ENCODE measurements at places on chromosomes 2 and 18.

- DNase-seq = no peak
Measured at GRCh38 chr2:217837530-217837929, 165.3 kb downstream of the TNS1 start.

- DNase-seq = no peak
Measured at GRCh38 chr2:223722226-223722625, 115.2 kb downstream of the AP1S3 start.

DNA sequence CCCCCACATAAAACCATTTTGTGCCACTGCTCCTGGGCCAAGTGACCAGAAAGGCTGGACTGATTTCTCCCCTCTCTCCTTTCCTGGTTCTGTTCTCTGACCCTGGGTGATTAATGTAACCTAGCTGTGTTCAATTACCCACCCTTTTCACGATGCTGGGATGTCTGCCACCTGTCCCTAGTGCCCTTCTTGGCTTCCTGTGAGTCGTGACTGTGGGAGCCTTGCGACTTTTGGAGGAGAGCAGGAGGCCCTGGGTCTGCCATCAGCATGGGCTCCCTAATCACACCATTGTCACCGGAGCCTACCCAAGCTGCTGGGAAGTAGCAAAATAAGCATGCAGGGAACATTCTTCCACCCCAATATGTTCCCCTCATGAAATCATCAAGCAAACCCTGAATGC is 38.3 kb downstream of the SRSF7 start:
- no peak for DNase-seq

DNA sequence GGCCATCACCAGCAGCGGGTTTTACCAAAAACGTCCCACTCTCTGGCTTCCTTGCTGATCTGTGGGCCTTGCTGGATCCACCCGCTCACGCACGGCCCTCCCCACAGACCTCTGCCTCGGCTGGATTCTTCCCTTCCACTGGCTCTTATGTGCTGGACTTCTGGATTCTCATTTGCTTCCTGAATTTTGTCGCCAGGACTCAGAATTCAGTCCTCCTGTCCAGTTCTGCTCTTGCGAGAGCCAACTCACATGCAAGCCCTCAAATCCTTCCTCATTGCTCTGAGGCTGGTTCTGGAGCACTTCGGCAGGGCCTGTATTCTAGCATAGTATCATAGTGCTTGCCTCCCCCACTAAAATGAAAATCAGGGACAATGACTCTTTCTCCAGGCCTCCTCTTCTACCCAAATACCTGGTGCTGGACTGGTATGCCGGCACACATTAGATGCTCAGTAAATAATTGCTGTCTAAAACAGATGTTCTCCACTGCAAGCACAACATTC is 115.5 kb downstream of the ATL2 start:
- DNase-seq = no peak

GRCh38 chr18:46224181-46224775 is 120.1 kb downstream of the HAUS1 start:
- no peak for DNase-seq

DNA sequence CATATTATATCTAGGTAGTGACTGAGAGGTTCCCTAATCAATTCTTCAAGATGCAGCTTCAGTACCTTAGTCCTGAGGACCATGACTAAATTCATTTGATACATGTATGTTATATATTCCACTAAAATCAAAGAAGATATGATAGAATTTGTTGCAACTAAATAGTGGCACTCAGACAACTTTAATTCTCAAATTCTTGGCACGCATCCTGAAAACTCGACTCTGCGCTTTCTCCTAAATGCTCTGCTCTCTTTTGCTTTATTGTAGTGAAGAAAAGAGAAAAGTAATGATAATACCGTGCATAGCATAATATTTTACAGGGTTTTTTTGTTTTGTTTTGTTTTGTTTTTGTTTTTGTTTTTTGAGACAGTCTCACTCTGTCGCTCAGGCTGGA is 475.3 kb downstream of the ARHGAP15 start:
- DNase-seq = no peak

GRCh38 chr2:179951680-179952079 is 55.4 kb downstream of the CWC22 start:
- no peak for DNase-seq

- peak; percentile 27 for DNase-seq
Measured at GRCh38 chr18:75199327-75199726, 9.6 kb downstream of the PTGR3 start.

DNA sequence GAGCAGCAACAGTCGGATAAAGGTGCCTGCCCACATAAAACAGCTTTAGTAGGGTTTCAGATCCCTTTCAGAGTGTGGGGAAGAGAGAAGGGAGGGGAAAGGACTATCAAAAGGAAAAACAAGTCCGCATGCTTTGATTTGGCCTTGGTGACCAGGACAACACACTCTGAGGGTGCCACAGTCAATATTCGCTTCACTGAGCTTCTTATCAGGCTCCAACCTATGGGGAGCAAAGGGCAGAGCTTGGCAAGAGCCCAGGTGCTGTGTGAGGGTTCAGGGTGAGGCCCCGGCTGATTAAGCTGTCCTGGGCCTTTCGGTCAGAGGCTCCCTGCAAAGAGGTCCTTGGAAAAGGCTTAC is 237.4 kb upstream of the SMAD2 start:
- no peak for DNase-seq

- DNase-seq = no peak
Measured at GRCh38 chr2:241375300-241375699, 19.2 kb downstream of the FARP2 start.

DNA sequence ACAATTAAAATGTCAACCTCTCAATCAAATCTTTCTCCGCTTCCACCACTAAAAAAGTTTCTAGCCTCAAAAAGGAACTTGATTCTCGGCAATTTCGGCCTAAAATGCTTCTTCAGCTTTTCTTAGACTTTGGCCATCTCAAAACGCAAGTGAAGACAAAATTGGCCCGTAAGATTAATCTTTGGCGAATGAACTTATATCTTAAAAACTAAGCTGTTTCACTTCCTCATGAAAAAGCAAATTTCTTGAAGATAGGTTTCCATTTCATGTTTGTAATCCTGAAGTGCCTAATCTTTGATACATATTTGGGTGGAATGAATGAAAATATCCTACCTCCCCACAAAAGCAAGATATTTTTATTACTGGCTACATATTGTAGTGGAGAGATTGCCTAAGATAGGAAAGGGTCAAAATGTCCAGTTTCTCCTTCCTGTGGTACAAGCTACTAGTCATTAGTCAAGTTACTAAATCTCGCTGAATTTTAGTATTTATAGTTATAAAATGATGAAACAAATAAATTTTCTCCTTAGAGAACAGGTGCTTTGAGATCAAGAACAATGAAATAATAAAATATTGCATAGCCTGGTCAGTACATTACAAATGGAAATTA is 85.4 kb upstream of the ZEB2 start:
- DNase-seq = no peak

DNA sequence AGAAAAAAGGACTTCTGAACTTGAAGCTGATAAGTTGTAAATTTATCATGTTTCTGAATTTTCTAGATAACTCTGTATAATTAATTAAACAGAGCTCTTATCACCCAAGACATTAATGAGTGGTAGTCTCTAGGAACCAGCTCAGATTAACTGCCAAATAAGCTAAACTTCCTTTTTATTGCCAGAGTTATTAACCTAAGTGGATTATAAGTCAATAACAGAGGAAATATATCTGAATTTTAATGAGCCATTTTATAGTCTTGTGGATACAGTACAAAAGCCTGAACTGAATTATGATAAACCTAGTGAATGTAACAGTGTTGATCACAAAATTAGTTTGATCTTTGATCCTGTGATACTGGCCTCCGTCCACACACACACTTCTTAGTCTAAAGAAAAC is 111.5 kb downstream of the COMMD1 start:
- no peak for DNase-seq

DNA sequence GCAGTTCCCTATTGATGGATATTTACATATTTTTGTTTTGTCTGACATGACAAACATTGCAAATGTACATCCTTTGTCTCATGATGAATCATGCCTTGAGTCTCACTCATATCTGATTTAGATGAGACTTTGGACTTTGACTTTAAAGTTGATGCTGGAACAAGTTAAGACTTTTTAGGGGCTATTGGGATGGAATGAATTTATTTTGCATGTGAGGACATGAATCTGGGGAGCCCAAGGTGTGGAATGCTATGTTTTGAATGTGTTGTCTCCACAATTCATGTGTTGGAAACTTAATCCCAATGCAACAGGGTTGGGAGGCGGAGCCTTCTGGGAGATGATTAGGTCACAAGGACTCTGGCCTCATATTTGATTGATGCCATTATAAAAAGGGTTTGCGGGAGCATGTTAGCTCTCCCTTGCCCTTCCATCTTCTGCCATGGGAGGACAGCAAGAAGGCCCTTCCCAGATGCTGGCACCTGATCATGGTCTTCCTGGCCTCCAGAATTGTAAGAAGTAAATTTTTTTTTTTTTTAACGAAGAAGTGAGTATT is 29.1 kb upstream of the INO80D start:
- DNase-seq = no peak

- peak; percentile 58 for DNase-seq
Measured at GRCh38 chr2:37414470-37414949, 70.1 kb downstream of the QPCT start.

GRCh38 chr2:224398289-224398688 is 3.6 kb downstream of the FAM124B start:
- DNase-seq = no peak

DNA sequence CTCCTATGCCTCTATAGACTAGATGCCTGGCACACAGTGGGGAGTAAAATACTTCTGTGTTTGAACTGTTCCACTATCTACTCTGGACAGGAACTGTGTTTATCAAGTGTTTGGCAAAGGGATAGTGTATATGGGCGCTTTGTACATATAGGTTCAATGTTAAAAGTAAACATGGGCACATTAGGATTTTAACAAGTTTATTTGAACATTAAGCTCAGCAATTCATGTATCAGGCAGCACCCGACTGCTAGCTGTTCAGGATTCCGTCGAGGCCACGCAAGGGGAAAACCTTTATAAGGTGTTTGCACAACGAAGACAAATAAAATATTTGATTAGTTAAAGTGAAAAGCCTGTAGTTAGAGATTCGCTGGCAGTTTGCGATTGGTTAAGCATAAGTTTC is 43.4 kb upstream of the ROCK2 start:
- DNase-seq = no peak

DNA sequence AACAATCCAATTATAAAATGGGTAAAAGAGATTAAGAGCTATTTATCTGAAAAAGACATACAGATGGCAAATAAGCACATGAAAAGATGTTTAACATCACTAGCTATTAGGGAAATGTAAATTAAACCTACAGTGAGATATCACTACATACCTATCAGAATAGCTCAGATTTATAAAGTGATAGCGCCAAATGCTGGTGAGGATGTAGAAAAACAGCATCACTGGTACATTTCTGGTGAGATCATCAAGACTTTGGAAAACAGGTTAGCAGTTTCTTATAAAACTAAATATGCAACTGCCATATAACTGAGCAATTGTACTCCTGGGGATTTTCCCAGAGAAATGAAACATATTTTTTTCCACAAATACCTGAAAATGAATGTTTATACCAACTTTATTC is 100.4 kb downstream of the ACOXL start:
- DNase-seq = no peak

- DNase-seq = no peak
Measured at GRCh38 chr2:190701586-190701985, 52.7 kb downstream of the NAB1 start.

GRCh38 chr2:150520887-150521664 is 33.6 kb upstream of the RND3 start:
- peak; percentile 54 for DNase-seq

DNA sequence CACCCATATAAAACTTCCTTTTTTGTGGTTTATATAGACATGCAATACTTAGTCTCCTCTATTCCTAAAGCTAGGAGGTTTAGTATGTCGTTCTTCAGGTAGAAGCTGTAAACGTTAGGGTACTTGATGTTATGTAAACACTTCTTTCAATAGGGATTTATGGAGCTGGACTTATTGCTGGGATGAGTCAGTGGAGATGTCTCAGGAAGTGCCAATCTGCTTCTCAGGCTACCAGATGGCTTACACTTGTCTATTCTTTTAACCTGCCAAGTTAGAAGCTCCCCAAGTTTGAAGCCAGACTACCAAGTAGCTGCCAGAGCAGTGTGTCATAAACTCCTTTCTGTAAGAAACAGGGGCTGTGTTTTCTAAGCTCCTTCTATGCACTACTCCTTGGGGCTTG is 756.5 kb upstream of the LRRTM1 start:
- DNase-seq = no peak

DNA sequence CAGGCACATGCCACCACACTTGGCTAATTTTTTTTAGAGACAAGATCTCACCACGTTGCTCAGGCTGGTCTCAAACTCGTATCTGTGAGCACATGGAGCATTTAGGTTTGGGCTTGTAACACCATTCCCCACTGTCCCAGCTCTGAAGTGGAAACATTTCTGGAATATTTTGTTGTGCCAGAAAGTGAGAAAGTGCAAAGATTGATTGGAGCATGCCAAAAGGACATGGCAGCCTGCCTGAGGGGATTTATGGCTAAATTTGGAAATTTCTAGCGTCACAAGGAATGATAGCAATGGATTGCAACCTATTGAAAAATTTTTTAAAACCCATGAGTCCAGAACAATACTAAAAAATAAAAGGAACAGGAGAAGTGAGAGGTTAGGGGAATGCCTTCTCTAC is 136.8 kb downstream of the ESCO1 start:
- peak; percentile 60 for DNase-seq

Data from fibroblast of gingiva (primary cell).